Choroid plexus epithelial cell (primary cell): ENCODE measurements at places on chromosomes 7 and 10.

GRCh38 chr7:64494912-64495461 lies 67.9 kb downstream of the ZNF680 start:
- no peak for DNase-seq

DNA sequence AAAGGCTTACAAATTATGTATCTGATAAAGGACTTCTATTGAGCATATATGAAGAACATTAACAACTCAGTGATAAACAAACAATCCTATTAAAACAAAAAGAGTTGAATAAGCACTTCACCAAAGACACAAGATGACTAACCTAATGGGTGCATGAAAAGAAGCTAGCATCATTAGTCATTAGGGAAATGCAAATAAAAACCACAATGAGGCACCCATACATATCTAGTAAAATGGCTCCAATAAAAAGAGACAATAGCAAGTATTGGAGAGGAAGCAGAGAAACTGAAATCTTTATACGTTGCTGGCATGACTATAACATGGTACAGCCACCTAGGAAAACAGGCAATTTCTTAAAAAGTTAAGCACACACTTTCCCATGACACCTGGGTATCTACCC lies 77.6 kb upstream of the ZMIZ1 start:
- DNase-seq = no peak

GRCh38 chr10:96440361-96441292 lies 73.1 kb downstream of the TLL2 start:
- DNase-seq = no peak

GRCh38 chr10:101076630-101077029 lies 14.8 kb downstream of the KAZALD1 start:
- no peak for DNase-seq

- DNase-seq = peak; percentile 83
These were observed 126.6 kb upstream of the PARD3 start for GRCh38 chr10:34941471-34942357.

- DNase-seq = peak; percentile 22
These were observed 3.1 kb downstream of the HERPUD2 start for GRCh38 chr7:35691827-35692307.

GRCh38 chr10:23362069-23362830 lies 17.7 kb upstream of the C10orf67 start:
- no peak for DNase-seq

DNA sequence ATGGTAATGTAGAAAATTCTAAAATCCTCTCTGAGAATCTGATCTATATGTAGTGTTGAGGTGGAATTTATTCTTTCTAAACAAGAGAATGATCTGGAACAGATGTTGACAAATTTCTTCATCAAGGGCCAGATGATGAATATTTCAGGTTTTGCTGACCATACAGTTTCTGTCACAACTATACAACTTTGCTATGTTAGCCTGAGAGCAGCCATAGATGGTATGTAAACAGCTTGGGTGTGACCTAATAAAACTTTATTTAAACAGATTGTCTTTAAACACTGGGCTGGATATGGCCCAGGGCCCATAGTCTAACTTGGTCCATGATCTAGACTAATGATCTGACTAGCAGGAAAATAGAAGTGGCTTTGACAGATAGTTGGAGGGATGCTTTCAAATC lies 213.6 kb upstream of the CELF2 start:
- DNase-seq = no peak

DNA sequence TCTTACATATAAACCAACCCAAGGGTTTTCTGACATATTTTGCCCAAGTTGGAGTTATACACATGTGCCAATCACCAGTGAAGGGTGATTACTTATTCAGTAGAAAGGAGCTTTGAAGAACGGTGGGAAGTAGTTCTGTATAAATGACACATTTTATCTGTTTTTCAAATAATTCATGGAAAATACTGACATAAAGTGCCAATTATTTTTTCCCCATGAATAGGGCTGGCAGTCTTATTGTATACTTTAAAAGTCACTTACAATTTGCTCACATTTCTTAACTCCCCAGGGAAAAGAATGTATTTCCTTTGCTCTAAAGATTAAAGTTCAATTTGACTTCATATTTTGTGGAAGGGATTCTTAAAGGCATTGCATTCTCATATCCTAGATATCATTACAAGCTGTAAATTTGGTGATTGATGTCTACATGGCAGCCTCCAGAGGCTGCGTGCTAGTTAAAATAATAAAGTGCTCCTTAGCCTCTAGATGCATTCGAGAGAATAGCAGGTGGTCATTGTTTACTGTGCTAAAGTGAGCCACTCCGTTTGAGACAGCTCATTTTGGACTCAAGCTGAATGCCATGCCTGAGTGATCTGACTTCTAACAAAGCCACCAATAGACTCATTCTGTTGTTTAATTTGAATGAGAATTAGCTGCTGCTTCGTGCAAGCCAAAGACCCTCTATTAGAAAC lies 148.8 kb upstream of the NRP1 start:
- no peak for DNase-seq

GRCh38 chr7:123632808-123633207 lies 22.9 kb upstream of the LMOD2 start:
- DNase-seq = no peak

GRCh38 chr10:20635570-20635969 lies 261.5 kb downstream of the NEBL start:
- no peak for DNase-seq

DNA sequence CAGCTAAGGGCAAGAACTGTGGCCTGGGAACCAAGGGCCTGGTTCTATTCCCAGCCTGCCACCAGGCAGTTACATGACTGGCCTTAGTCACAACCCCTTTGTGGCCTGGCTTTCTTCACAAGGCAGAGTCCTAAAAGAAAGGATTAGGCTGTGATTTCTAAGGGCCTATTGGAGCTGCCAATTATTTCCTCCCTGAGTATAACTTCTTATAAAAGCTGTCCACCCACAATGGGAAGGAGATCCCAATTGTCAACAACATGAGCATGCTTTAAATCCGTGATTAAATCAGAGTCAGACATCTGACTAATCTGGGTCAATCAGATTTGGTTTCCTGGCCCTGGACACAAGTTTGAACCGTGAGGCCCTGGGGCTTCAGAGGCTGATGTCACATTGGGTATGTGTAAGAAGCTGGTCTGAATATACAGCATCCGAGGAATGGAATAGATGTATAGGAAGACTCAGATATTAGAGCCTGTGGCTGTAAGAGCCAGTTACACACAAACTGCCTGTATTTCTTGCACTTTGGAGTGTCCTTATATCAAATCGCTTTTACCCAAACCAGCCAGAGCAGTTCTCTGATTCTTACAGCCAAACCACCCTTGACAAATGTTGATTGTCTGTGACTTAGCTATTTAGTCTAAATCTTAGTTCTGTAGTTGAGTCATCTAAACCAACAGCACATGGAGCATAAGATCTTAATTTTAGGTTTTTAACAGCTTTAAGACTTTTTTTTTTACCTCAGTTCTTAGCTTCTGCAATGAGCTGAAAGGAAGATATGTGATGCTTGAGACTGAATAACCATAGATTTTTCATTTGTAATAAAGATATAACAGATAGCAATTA lies 61.3 kb downstream of the ABCB4 start:
- peak; percentile 23 for DNase-seq

GRCh38 chr7:19107356-19108146 lies 9.9 kb downstream of the TWIST1 start:
- DNase-seq = peak; percentile 81

GRCh38 chr7:27351786-27352185 lies 109.2 kb downstream of the EVX1 start:
- DNase-seq = no peak

DNA sequence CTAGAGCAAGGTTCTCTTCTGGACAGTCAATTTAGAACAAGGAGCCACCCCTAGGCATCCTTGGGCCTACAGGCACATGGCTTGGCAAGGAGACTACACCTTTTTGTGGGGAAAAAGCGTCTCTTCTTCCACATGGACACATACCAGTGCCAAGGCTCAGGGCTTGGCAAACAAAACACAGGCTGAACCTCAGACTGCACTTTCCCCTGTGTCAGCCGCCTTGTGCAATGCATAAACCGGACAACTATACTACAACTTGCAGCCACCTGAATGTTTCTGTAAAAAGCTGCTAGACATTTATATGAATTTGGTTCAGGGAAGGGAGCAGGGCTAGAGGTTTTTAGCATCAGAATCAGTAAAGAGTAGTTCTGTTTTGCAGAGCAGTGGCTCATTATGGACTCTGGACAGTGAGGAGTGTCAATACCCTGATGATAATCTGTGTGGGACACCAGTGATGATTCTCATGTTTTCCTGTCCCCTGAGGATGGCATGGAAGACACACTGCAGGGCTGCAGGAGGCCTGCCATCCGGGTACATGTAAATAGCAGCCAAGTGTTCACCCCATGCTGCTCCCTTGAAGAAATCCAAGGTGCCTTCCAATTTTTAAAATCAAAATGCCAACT lies 118.9 kb downstream of the GATA3 start:
- DNase-seq = no peak

DNA sequence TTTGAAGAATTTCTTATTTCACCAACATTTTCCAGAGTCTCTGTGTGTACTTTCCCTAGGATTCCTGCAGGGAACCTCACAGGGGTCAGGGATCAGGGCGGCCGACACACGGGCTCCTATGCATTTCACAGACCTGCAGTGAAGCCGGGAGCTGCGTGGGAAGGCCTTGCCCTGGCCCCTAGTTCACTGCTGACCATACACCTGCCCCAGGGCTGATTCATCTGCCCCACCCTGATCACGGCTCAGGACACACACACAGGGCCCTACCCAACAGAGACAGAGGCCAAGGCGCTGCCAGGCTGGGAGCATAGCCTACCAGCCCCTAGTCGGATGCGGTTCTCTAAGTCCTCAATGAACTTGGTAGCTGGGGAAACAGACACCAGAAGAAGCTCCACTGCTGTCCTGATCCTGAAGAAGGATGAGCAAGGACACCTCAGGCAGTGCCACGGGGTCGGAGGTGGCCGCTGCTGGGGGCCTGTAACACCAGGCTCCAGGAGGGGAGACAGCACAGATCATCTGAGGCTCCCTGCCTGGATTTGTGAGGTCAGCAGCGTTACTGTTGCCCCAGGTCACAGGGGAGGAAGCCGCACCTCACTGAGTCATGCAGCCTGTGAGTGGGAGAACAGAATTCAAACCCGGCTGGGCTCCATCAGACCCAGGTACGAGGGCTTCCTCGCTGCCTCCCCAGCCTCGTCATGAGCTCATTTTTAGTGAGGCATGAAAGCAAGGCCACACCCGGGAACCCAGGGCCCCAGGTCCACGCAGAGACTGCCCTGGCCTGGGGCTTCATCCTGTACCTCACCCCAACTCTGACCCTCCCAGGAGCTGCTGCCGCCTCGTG lies 278.8 kb upstream of the PPP2R2D start:
- DNase-seq = no peak

DNA sequence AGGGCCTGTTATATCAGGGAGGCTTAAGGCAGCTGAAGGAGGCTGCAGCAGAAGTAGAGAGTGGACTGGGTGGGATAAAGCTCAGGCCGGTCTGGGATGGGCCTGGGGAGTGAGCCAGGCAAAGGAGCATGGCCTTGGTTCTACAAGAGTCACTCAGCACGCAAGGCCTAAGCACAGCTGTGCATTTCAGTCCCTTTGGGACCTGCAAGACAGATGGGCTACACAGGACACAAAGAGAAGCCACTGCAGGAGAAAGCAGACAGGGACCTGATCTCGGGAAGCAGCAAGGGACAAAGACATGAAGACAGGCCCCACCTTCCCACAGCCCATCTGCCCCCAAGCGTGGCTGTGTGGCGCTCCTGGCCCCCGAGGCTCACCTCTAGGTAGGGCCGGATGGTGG lies 29.4 kb downstream of the RRP12 start:
- DNase-seq = no peak

- DNase-seq = no peak
These were observed 1104.2 kb downstream of the GATA3 start for GRCh38 chr10:9158675-9159074.

- DNase-seq = no peak
These were observed 807.9 kb upstream of the LRRN3 start for GRCh38 chr7:110283056-110283455.

- no peak for DNase-seq
These were observed 6.0 kb upstream of the TAS2R38 start for GRCh38 chr7:141979568-141979967.

DNA sequence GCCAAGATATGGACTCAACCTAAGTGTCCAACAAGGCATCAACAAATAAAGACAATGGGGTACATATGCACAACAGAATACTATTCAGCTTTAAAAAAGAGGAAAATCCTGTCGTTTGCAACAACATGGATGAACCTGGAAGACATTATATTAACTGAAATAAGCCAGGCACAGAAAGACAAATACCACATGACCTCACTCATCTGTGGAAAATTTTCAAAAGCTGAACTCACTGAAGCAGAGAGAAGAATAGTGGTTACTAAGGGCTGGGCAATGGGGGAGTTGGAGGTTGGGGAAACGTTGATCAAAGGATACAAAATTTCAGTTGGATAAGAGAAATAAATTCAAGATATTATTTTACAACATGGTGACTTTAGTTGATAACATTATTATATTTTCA lies 221.4 kb upstream of the PITRM1 start:
- no peak for DNase-seq

DNA sequence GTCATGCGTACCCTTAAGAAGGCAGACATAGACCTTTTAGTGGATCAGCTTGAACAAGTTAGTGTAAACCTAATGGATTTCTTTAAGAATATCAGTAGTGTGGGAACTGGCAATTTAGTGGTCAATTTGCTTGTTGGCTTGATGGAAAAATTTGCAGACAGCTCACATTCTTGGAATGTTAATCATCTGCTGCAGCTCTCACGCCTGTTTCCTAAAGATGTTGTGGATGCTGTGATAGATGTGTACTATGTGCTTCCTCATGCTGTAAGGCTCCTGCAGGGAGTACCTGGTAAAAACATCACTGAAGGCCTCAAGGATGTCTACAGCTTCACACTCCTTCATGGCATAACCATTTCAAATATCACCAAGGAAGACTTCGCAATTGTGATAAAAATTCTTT lies 103.4 kb downstream of the ABCA13 start:
- peak; percentile 86 for DNase-seq

GRCh38 chr7:87510411-87510875 lies 35.0 kb upstream of the ABCB4 start:
- DNase-seq = no peak

DNA sequence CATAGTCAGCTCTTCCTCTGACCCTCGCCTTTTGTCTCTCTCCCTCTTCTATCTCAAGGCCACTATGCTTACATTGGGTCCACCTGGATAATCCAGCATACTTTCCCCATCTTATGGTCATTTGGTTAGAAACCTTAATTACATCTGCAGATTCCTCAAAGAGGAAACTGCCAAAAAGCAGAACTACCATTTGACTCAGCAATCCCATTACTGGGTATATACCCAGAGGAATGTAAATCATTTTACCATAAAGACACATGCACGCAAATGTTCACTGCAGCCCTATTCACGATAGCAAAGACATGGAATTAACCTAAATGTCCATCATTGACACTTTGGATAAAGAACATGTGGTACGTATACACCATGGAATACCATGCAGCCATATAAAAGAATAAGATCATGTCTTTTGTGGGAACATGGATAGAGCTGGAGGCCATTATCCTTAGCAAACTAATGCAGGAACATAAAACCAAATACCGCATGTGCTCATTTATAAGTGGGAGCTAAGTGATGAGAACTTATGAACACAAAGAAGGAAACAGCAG lies 114.8 kb upstream of the NPY start:
- DNase-seq = no peak
